ENCODE measurements at places on chromosomes 6 and 20.
A peak's percentile ranks its signal among the peaks of the same experiment; 100 is the strongest.

- DNase-seq, result no peak
Measured at GRCh38 chr6:53707108-53707897, 41.7 kb upstream of the KLHL31 start.

GRCh38 chr6:38284802-38285394 lies 354.8 kb downstream of the BTBD9 start:
- DNase-seq, result no peak

GRCh38 chr20:36098364-36098763 lies 56.2 kb upstream of the EPB41L1 start:
- DNase-seq, result no peak

GRCh38 chr20:32034581-32035425 lies 17.2 kb upstream of the HCK start:
- DNase-seq, result no peak

DNA sequence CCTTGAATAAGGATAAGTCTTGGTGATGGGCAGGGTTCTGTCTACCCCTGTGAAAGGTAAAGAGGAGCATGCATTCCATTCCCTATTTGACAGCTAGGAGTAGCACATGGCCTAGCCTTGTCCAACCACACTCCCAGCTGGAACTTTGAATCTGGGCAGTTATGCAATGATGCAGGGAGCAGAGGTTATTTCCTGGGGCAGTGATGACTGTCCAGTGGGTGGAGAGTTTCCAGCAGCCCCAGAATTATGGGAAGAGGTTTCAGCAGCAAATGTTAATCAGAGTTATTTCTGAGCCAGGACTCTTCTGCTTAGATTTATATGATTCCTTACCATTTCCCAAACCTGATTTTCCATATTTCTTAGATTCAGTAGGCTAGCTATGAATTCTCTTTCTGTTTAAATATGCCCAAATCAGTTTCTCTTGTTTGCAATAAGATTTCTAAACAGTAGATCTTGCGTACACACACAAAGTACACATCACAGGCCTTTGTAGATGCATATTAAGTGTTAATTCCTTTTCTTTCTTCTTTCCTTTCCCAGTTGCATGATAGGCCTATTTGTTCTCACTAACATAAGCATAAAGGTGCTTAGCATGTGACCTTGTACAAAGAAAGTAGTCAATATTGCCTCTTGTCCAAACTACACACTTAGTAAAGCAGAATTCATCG lies 17.3 kb upstream of the TXLNB start:
- DNase-seq, result no peak

DNA sequence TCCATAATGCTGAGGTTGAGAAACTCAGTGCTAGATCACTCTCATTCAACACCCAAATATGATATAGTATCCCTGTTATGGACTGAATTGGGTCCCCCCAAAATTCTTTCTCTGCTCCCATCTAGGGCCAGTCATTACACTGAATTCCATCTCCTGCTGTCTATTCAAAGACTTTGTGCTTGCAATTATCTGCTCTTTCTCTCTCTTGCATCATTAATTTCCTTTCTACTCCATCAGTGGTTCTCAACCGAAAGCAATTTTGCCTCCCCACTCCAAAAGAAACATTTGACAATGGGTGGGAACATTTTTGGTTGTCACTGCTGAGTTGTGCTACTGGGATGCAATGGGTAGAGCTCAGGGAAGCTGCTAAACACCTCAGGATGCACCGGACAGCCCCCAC lies 271.5 kb upstream of the CDYL start:
- no peak for DNase-seq

- DNase-seq, result no peak
Measured at GRCh38 chr6:41072836-41073202, at the start of gene NFYA. TSS of gene NFYA (plus strand) at chr6:41072974. CDS start at chr6:41079090, 6,116 bp downstream.

DNA sequence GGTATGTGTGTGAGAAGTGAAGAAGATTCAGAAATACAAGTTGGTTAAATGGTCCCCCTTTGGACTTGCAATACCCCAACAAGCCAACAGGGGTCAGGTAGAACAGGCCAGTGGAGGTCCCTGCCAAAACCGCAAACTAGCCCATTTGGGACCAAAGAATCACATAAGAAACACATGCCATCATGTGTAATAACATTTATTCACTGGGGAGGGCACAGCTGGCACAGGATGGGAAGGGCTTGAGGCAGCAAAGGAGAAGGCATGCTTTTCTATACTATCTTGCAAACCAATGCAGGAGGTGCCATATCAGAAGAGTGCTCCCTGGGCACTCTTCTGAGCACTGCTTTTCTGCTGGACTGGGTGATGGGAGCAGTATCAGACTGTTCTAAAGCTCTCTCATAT lies 116.1 kb upstream of the TRAF3IP2 start:
- DNase-seq, result no peak

DNA sequence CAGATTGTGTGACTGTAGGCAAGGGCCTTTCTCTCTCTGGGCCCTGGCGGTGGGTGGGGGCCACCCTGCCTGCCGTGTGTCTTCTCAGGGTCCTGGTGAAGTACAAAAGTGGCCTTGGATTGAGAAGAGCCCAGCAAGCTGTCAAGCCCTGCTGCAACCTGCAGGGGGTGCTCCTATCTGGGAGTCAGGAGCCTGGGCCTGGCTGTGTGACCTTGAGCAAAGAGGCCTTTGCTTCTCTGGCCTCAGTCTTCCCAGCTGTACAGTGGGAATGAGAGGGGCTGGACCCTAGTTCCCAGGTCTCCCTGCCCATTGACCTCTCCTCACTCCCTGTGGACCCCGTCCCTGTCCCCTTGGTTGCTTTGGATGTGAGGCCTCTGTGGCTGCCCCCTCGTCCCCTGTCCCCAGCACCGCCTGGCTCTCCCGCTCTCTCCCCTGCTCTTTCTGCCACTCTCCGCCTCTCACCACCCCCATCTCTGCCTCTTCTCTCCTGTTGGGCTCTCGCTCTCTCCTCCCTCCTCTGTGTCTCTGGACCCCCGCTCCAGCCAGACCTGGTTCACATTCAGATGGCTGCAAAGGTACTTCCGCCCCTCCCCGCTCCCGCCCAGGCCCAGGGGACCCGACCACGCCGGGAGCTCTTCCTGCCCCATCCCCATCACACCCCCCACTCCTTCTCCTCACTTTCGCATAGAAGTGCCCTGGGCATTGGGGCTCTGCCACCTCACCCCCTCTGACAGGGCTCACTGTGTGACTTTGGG lies 46.7 kb downstream of the SRC start:
- DNase-seq, result peak; percentile 3

- DNase-seq, result no peak
Measured at GRCh38 chr6:151317103-151317994, 74.0 kb downstream of the ZBTB2 start.

DNA sequence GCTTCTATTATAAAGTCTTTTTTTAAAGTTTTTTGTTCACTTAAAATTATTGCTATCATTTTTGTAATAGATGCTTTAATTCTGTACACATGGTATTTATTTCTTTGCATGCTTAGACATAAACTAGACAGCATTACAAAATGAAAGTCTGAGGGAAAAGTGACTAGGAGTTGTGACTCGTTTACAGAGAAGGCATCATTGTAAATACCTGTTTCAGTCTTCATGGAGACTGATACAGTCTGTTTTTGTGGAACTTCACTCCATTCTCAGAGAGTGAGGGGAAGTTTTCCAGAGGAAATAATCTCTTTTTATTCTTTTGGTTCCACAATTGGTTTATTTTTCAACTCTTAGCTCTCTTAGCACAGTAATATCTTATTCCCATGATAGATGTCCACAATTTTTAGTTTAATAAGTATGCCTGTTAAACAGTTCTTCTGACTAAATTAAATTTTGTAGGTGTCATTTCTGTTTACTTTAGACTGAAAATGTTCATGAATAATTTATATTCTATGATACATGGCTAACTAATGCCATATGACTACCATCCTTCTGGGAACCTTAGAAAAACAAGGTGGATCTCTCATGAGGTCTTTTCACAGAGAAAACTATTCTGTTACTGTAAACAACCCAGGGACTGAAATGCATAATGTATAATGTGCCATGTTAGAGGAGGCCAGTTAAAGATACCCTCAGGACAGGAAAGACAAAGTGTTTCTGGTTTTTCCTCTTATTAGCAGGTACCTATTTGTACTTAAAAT lies 69.2 kb downstream of the MYO6 start:
- DNase-seq, result no peak

DNA sequence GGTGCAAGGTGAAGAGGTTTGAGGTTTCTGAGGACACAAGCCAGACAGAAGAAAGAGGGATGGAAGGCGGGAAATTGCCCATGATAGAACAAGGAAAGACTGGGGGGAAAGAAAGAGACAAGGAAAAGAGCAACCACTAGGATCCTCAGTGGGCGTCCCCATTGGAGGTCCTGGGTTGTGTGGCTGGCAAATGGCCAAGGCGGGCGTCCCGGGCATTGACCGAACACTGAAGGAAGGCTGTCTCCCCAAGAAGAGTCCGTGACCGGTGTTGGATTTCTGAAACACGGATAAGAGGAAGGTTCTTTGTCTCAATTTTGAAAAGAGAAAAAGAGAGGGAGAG lies 746.6 kb upstream of the ADGRB3 start:
- no peak for DNase-seq

- no peak for DNase-seq
Measured at GRCh38 chr20:16066571-16066970, 506.7 kb downstream of the KIF16B start.

DNA sequence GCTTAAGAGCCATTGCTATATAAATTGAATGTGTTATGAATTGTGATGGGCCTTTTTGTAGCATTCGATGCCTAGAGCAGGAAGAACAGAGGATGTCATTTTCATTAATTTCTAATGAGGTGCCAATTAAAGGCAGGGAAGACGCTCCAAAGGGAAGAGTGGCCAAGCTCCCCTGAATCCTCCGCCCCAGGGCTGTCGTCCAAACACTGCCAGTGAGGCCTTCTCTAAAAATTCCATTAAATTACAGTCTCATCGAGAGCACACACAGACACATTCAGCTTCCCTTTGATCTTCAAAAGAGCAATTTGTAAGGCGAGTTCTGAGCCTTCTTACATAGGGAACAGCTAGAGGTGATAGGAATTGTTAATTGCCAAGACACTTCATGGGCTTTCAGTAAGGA lies 300.0 kb downstream of the ZFAND3 start:
- no peak for DNase-seq

DNA sequence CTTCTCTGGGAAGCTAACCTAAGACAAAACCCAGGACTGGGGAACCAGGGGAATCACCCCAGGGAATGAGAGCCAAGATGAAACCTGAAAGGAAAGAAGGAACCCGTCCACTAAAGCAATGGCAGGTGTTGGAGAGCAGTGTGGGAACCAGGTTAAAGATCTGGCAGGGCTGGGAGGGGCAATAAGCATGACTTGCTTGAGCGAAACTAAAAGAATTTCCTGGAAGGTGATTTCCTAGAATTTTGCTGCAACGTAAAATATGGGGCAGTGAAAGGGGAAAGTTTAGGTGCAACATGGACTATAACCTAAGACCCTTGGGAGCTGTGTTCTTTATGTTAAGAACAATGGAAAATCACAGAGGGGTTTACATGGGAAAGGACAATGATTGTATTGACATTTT lies 126.2 kb upstream of the SSTR4 start:
- no peak for DNase-seq

GRCh38 chr6:41153992-41154625 lies at the start of gene TREML1:
TSS of gene TREML1 (minus strand) at chr6:41154347. CDS start at chr6:41154288, 59 bp downstream.
- DNase-seq, result no peak

GRCh38 chr20:62716198-62716940 lies 7.7 kb downstream of the NTSR1 start:
- no peak for DNase-seq

DNA sequence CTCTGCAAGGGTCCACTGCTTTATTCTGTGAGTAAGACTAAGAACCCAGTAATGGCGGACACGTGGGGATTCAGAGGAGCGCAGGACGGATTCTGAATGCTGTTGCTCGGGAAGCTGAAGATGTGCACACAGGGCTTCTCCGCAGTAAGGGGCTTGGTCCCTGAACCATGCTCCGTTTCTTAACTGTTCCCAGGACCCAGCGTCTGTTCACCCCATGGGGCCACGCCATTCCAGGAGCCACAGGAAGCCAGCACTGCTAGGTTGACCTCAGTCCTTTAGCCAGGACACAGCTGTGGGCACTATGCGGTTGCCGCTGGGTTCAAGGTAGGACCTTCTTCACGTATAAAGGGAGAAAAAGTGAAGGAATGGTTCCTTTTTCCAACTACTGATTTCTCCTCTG lies 59.8 kb downstream of the IRF4 start:
- no peak for DNase-seq

All from right kidney (tissue), 9 donors.